ENCODE measurements at places on chromosomes 5 and 9. TPM values are rescaled to one million over a fixed set of nuclear protein-coding genes. Genes with fewer than 3 reads are reported as not detected.

DNA sequence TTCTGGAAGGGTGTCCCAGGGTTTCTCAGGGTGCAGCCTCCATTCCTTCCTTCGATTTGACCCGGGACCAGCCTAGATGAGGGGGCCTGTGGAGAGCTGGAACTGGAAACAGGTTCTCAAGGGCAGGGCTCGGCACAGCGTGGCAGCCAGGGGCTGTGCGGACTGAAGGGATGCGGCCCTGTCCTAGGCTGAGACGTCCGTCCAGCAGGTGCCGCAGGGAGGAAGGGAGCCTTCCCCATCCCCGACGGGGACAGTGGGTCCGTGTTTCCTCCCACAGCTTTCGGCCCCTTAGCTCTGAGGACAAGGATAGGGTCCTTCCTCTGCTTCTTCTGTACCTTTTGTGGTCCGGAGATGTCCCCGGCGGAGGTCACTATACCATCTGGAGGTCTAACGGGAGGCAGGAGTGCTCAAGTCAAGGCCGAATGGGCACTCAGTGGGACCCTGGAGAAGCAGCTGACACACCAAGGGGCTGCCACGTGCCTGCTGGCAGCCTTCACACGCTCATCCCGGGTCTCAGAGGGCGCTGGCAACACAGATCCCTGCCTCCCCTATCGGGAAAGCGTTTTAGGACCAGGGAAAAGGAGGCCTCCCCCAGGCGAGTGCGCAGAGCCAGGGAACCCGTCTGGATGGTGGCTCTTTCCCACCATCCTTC, 49.9 kb downstream of the USP20 start:
- no peak for DNase-seq

GRCh38 chr5:111748304-111748763, 8.7 kb downstream of the NREP start:
- no peak for DNase-seq

GRCh38 chr9:80874276-80874675, 815.1 kb downstream of the TLE1 start:
- DNase-seq = no peak

DNA sequence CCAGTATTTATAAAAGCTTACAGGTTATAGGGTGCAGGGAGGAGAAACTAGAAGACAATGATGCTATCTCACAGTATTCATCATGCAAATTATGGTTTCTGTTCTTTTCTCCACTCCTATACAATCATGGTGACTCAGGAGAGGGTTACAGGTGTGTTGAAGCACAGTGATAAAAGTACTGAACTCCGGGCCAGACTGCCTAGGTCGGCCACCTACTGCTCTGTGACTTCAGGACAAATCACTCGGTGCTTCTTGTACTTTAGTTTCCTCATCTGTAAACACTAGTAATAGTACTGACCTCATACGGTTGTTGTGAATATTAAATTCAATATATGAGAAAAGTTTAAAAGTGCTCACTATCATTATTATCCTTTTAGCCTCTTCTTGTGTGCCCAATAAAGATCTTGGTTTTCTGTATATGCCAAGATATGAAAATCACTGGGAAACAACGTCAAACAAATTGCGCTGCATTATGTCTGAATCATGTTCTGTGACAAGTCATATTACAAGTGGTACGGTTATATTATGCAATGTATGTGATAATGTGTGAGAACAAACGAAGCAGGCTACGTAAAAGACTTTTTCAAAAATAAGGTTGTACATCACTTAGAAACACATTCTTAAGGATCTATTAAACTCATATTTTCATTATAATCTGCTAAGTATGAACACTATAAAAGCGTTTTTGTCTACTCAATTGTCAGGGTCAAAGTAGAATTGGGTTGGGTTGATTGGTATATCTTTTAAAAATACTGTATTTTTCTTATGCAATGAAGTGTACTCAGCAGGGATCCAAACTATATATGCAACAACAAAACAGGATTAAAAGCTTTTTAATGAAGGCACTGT, 153.3 kb downstream of the EFNA5 start:
- DNase-seq = no peak

- no peak for DNase-seq
Measured at GRCh38 chr5:87582149-87582548, 169.4 kb upstream of the CCNH start.

GRCh38 chr9:136901516-136902258, 15.4 kb downstream of the TRAF2 start:
- no peak for DNase-seq

Gene PCDHGA2
- polyA plus RNA-seq = 6.8 TPM

Gene NXNL2
- 1.5 TPM for polyA plus RNA-seq

Gene NR5A1
- polyA plus RNA-seq = not detected

Gene IFNA21
- polyA plus RNA-seq = 0.15 TPM

Gene LMX1B
- 15.1 TPM for polyA plus RNA-seq

Gene C6
- 0.44 TPM for polyA plus RNA-seq

GRCh38 chr5:150505041-150505511, 2.9 kb upstream of the NDST1 start:
- DNase-seq = no peak

Gene EGFL7
- 29.0 TPM for polyA plus RNA-seq

DNA sequence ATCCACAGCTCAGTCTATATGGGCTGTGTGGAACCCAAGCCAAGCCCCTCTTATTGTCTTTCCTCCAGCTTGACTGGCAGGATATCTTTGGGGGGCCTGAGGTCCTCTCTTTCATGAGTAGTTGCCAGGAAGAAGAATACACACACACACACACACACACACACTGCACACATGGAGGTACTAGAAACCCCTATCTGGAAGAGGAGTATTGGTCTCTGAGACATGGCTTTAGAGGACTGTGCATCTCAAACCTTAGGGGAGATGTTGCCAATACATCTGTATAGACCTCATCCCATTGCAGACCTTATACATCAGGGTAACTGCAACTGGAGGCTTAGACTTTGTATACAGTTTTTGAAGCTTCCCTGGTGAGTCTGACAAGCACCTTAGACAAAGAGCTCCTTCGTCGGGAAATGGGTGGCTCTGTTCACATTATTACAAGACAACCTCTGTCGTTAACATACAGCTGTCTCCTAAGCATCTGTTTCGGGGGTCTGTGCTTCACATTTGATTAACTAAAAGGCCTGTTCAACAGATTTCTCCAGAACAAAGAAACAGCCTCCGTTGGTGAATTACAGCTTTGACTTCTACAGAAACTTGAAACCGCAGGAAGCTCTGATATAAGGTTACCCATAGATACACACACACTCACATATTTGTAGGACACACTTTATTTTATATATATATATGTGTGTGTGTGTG, 5.5 kb upstream of the ENTREP1 start:
- DNase-seq = no peak

GRCh38 chr9:108060175-108060574, 570.6 kb upstream of the KLF4 start:
- peak; percentile 6 for DNase-seq

GRCh38 chr5:56638768-56639238, 176.5 kb upstream of the MAP3K1 start:
- no peak for DNase-seq

Gene NDOR1
- 18.8 TPM for polyA plus RNA-seq

- DNase-seq = no peak
Measured at GRCh38 chr5:176806137-176806536, 4.2 kb upstream of the UNC5A start.

Gene CLIC3
- polyA plus RNA-seq = 0.53 TPM

GRCh38 chr5:134411546-134412266, at the start of gene CDKN2AIPNL:
Gene CDKN2AIPNL (minus strand): TSS chr5:134411881. CDS start chr5:134411854, 27 bp downstream.
- DNase-seq = peak; percentile 71

Gene GALNT12
- 11.4 TPM for polyA plus RNA-seq

DNA sequence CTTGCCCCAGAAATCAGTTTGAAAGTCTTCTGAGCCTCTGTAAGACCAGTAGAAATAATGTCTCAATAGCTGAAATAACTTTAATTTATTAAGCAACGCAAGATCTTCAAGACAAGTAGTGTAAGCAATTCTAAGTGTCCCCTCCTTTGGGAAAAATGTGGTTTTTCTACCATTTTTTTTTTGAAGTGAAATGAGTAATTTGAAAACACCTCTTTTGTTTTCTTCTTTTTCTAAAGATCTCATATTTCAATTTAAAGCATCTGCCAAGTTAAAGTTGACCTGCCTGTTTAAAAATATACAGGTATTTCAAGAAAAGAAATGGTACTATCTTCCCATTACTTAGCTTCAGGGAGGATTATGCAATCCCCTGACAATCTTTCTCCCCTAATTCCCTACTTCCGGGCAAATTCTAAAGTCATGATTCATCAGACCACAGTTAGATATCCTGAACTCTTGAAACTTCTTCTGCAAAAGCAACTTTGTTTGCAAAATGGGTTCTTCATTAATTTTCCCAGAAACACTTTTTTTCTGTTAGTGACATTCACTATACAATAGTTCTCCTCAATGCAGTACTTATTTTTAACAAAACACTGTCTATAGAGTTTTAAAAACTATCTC, 7.8 kb upstream of the ANXA1 start:
- no peak for DNase-seq

Gene GHR
- polyA plus RNA-seq = 24.7 TPM

DNA sequence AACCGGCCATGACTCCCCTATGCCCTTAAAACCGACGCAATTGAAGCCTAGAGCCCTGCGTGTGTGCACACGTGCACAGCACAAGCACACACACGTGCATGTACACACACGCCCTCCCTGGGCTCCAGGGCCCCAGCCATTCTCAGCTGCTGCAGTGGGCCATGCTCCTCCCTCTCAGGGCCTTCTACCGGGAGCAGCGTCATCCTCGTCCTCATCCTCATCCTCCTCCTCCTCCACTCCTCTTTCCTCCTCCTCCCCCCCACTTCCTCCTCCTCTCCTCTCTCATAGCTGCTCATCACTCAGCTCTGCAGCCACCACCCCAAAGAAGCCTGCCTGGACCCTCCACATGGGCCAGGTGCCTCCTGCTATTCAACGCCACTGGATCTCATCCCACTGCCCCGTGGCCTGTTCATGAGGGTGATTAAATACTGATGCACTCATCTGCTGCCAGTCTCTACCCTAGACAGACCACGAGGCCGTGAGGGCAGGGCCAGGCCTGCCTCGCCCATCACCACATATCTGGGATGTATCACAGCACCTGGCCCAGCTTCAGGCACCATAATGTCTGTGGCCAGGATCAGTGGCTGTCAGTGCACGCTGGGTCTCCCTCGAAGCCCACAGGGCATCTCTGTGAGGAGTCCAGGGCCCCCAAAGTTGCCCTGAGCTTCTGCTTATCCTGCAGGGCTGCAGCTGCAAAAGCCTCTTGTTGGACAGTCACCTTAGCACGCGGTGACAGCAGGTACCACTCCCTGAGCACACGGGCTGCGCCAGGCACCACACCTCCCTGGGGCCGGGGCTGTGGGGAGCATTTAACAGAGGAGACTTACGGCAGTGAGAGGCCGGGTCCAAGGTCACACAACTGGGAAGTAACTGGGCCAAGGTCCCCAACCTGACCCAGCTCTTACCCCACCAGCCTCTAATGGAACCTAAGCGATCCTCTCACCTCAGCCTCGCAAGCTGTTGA, 9.8 kb downstream of the FAM78A start:
- no peak for DNase-seq

DNA sequence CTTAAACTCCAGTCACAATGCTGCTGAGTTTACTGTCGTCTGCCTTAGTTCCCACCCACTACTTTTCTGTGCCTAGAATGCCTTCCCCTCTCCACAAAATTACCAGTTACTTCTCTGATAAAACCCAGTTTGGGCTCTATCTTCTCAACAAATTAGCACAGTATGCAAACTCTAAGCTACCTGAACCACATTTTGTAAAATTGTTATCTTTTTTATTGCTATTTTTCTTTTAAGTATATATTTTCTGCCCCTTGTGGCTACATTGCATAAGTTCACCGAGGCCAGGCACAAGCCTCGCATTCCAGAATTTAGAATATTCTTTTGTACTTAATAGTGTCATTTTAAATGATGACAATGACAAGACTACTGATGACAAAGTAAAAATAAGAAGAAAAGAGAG, 60.0 kb downstream of the POU5F2 start:
- no peak for DNase-seq

Gene RNF183
- 6.8 TPM for polyA plus RNA-seq

DNA sequence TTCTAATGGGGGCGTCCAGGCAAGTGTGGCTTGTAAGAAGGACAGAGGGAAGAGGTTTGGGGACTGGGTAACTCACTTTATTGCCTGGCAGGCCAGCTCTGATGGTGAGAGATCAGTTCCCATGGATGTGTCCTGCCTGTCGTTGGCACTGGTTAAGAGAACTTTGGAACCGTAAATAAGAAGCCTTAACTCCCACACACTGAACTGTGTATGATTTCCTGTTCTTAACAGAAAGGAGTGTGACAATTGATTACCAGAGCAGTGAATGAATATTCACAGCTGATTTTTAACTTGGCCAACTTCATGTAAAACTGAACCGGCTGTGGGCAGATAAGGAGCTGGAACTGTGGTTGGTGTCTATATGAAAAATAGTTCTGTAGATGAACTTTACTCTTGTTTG, 63.2 kb downstream of the MEGF10 start:
- DNase-seq = no peak

GRCh38 chr5:137291436-137291835, 207.7 kb downstream of the SPOCK1 start:
- DNase-seq = no peak

GRCh38 chr9:24095246-24095645, 269.2 kb upstream of the ELAVL2 start:
- no peak for DNase-seq

Gene NEUROG1
- not detected for polyA plus RNA-seq

GRCh38 chr5:84729326-84729725, 344.6 kb upstream of the EDIL3 start:
- no peak for DNase-seq

Gene RASGEF1C
- polyA plus RNA-seq = 0.56 TPM

DNA sequence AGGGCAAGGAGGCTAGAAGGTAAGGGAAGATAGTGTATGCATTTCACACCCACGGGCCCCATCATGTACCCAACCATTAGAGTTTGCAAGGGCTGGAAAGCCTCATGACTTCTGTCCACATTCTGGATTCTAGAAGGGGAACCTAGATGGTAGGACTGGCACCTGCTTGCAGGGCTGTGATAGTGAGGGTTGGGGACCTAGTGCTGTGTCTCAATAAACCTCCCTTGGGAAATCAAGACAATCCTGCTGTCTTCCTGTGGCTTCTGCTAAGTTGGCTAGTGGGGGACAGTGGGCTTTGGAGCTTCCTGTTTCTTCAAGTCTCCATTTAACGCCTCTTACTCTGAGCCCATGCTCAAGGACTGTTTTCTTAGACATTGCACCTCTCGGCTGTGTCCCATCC, 43.6 kb upstream of the SYNPO start:
- DNase-seq = no peak

Gene SLC36A2
- polyA plus RNA-seq = 8.9 TPM

GRCh38 chr9:111393971-111394370, 63.9 kb upstream of the OR2K2 start:
- no peak for DNase-seq

Gene TMEM171
- 5.0 TPM for polyA plus RNA-seq

Gene ADAMTS12
- 16.9 TPM for polyA plus RNA-seq

- DNase-seq = no peak
Measured at GRCh38 chr5:56346741-56347535, 113.8 kb upstream of the ANKRD55 start.

DNA sequence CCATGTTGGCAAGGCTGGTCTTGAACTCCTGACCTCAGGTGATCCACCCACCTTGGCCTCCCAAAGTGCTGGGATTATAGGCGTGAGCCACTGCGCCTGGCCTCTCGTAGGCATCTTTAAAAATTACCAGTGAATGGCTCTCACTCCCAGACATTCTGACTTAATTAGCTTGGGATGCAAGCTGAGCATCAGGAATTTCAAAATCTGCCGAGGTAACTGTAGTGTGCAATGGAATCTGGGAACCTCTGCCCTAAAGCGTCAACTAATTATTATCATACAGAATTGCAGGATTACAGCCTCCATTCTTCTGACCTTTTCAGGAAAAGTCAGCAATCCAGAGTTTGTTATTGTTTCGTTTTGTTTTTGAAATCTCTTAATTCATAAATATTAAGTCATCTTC, 213.4 kb upstream of the DMAC1 start:
- no peak for DNase-seq

Gene IL4
- polyA plus RNA-seq = not detected
